Vagina (tissue), 2 donors: ENCODE measurements at places on chromosomes 12 and 14. TPM values are rescaled to one million over a fixed set of nuclear protein-coding genes. Genes with fewer than 3 reads are reported as not detected.

AQP6 gene
- total RNA-seq: not detected

GUCY2C gene
- total RNA-seq: 0.74 TPM

GRCh38 chr12:96543-96942, 30.0 kb downstream of the IQSEC3 start:
- peaks cover 12% of the 10 kb centered on the region for H3K4me1 ChIP-seq
- no peaks in the 10 kb centered on the region for H3K27me3 ChIP-seq
- H3K27ac ChIP-seq: no peak overlapping the region
- no peaks in the 10 kb centered on the region for H3K36me3 ChIP-seq

NOVA1 gene
- total RNA-seq: 35.1 TPM

PLEKHG7 gene
- total RNA-seq: not detected

DNA sequence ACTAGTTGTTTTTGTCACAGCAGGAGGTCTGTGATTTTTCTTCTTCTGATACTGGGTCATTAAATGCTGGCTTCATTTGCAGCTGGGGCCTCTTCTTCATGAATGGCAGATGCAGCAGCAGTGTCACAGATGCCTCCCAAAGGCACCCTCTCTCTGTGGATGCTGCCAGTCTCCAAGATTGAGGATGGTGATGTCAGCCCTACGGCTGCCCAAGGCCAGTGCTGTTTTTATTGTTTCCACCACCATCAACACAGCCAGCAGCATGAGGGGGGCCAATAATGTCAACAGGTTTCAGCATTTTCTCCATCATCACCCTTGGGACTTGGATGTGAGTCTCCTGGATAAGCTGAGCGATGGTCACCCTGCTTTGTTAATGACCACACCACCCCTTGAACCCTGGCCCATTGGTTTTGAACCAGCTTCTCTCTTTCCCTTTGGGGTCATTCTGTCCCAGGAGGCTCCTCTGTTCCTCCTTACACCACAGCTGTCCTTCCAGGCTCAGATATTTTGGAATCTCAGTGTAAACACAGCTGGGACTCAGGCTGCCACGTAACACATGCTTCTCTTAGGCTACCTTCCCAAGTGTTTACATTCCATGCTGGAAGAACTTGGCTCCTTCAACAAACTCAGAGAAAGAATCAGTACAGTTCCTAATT, 151.7 kb upstream of the DDHD1 start:
- H3K4me3 ChIP-seq: no peak overlapping the region
- no peaks in the 10 kb centered on the region for H3K36me3 ChIP-seq
- H3K27me3 ChIP-seq: no peaks in the 10 kb centered on the region

GRCh38 chr14:93073910-93074769, 41.6 kb downstream of the ITPK1 start:
- peak overlapping the region; percentile 80 for H3K27ac ChIP-seq
- H3K27me3 ChIP-seq: no peaks in the 10 kb centered on the region
- no peaks in the 10 kb centered on the region for H3K36me3 ChIP-seq
- peaks cover 62% of the 10 kb centered on the region for H3K4me1 ChIP-seq
- DNase-seq: no peak

- DNase-seq: no peak
- H3K4me1 ChIP-seq: peaks cover 6% of the 10 kb centered on the region
- H3K4me3 ChIP-seq: no peak overlapping the region
- H3K27ac ChIP-seq: no peak overlapping the region
- H3K36me3 ChIP-seq: no peaks in the 10 kb centered on the region
- H3K27me3 ChIP-seq: no peaks in the 10 kb centered on the region
Observed at GRCh38 chr14:73392329-73393257, 65.8 kb downstream of the NUMB start.

DNA sequence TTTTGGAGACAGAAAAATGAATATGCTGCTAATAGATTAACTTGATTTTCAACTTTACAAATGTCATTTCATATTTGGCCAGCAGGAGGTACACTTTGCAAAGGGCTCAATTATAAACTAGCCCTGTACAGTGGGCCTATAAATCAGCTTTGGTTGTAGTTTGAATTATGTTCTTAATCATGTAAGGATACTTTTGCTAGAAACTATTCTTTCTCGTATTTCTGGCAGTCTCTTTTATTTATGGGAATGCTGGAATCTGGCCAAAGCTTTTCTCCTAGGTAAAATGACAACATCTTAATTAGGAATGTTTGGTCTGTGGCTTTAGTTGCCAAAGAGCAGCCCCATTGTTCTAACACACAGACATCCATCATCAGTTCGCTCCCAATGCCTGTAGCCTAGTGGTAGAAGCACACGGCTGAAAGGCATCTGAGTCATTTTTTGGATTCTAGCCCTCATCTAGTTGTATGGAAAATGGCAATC, 1322.3 kb upstream of the SEL1L start:
- H3K36me3 ChIP-seq: no peaks in the 10 kb centered on the region
- no peaks in the 10 kb centered on the region for H3K27me3 ChIP-seq
- H3K27ac ChIP-seq: no peak overlapping the region

EXD2 gene
- total RNA-seq: 14.5 TPM

DNA sequence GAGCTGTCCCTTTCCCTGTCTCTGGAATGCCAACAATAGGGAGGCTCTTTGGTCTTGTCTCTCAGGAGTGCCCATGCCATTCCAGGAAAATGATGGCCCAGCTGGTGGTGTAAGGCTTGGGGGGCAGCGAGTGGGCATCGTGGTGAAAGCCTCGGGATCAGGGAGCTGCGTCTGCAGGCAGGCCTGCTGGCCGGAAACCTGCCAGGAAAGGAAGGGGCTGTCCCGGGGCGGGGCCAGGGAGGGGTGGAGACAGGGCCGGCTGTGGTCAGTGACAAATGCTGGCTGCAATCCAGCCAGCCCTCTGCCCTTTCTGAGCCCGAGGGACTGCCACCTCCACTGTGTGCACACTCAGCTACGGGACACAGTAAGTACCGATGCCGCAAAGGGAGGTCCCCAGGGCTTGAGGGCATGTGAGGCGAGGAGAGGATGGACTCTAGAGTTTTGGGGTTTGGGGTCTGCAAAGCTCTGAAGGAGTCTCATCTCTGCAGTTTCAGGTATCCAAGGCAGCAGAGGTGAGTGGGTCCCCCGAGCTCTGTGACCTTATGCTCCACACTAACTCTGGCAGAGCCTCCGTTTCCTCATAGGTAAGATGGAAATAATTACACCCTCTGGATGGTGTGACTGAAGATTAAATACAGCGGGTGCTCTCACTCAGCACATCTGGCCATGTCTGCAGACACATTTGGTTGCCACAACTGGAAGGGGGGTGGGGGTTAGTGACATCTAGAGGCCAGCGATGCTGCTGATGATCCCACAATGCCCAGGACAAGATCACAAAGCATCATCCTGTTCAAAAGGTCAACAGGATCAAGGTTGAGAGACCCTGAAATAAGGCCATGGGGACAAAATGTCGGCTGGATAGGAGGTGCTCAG, at the start of gene SERPINA5:
SERPINA5 (plus strand) TSS at position 300 of the 873 bp plus-strand sequence. CDS start 5,937 bp downstream, outside the sequence.
- H3K4me3 ChIP-seq: no peak within 1 kb of the TSS
- H3K36me3 ChIP-seq: no peaks in the 10 kb centered on the region
- peak within 1 kb of the TSS; percentile 17 for H3K27ac ChIP-seq
- no peak for DNase-seq

GRCh38 chr12:57614948-57615500, 3.8 kb downstream of the ARHGEF25 start:
- no peaks in the 10 kb centered on the region for H3K36me3 ChIP-seq
- H3K27ac ChIP-seq: no peak overlapping the region
- DNase-seq: no peak
- H3K27me3 ChIP-seq: no peaks in the 10 kb centered on the region
- H3K4me3 ChIP-seq: no peak overlapping the region
- peaks cover 20% of the 10 kb centered on the region for H3K4me1 ChIP-seq

AKAP6 gene
- 3.9 TPM for total RNA-seq

SPX gene
- not detected for total RNA-seq

EMP1 gene
- total RNA-seq: 675 TPM

DNA sequence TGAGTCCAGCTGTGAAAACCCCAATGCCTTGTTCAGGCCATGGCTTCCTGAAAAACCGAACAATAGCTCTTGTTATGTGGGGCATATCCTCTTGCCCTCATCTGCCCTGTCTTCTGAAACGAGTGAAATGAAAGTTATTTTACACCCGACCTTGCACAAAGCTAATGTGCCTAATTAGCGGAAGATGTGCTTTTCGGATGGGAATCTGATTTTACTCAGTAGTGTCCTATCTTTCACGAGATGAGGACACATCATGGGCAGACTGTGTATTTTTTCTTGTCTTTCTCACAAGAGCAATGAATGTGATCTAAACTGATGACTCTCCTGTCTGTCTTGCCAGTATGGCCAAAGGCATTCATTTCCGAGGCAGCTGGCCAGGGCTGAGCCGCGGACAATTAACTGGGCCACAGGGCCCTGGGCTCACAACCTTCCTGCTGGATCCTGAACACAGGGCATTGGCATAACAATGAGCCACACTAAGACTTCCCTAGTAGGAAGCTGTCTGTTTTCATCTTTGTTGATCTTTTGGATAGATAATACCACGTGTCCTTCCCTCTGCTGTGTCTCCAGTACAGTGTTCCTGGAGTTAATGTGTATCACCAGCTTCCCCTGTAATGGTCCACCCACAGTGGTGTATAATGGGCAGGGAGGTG, 86.0 kb upstream of the HIF1A start:
- no peak for DNase-seq
- H3K36me3 ChIP-seq: no peaks in the 10 kb centered on the region
- H3K27ac ChIP-seq: peak overlapping the region; percentile 7
- H3K4me3 ChIP-seq: no peak overlapping the region
- no peaks in the 10 kb centered on the region for H3K27me3 ChIP-seq

GRCh38 chr12:67998379-67998778, 9.1 kb downstream of the IFNG-AS1 start:
- no peaks in the 10 kb centered on the region for H3K4me1 ChIP-seq
- no peaks in the 10 kb centered on the region for H3K36me3 ChIP-seq
- no peak overlapping the region for H3K27ac ChIP-seq
- H3K27me3 ChIP-seq: no peaks in the 10 kb centered on the region
- H3K4me3 ChIP-seq: no peak overlapping the region

GRCh38 chr12:79557690-79558315, 133.0 kb downstream of the PAWR start:
- no peak overlapping the region for H3K4me3 ChIP-seq
- H3K27ac ChIP-seq: peak overlapping the region; percentile 63
- H3K27me3 ChIP-seq: no peaks in the 10 kb centered on the region
- H3K36me3 ChIP-seq: no peaks in the 10 kb centered on the region

CLEC1A gene
- 2.2 TPM for total RNA-seq

PHETA1 gene
- 5.6 TPM for total RNA-seq

GRCh38 chr12:47547077-47547476, 158.8 kb downstream of the RPAP3 start:
- no peaks in the 10 kb centered on the region for H3K27me3 ChIP-seq
- no peak for DNase-seq

DNA sequence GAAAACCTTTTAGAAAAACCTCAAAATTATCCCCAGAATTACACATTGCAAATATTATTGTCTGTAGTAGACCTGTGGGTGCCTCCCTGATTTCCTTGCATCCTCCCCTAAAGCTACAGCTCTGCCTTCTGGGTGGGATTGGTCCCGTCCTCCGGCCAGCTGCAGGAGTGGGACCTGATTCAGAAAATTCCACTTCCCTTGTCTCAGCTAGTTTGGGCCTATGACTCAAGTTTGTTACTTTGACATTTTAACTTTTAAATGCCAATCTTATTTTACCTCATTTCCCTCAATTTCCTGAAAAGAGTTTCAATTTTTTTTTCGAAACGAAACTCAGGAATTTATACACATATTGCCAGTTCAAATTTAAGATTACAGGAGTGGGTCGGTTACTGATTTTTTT, 13.2 kb upstream of the SLC41A2 start:
- no peaks in the 10 kb centered on the region for H3K36me3 ChIP-seq
- no peak overlapping the region for H3K27ac ChIP-seq
- no peaks in the 10 kb centered on the region for H3K27me3 ChIP-seq
- no peak overlapping the region for H3K4me3 ChIP-seq
- no peaks in the 10 kb centered on the region for H3K4me1 ChIP-seq

DNA sequence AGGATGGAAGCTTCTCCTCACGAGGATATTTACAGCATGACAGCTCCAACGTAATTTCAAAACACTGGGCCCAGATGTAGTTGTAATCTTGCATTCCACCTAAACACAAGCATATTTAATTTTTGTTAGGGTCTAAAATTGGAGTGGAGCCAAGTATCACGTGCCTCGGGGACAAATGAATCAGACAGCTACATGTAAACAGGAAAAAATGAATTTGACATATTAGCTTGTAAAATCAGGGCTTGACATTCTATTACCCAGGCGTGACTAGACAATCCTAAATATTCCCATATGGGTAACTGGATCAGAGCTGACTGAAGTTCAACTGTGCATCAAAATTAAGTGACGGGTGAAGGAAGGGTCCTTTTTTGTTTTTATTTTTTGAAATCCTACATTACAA, 59.0 kb downstream of the MDM2 start:
- no peaks in the 10 kb centered on the region for H3K27me3 ChIP-seq
- no peak overlapping the region for H3K27ac ChIP-seq
- no peak overlapping the region for H3K4me3 ChIP-seq
- no peak for DNase-seq

GRCh38 chr12:47858511-47859266, 39.0 kb upstream of the HDAC7 start:
- peaks cover 17% of the 10 kb centered on the region for H3K4me1 ChIP-seq
- H3K4me3 ChIP-seq: no peak overlapping the region
- no peak for DNase-seq
- H3K27me3 ChIP-seq: no peaks in the 10 kb centered on the region
- H3K36me3 ChIP-seq: no peaks in the 10 kb centered on the region

OAS2 gene
- total RNA-seq: 14.0 TPM

TAPBPL gene
- total RNA-seq: 21.1 TPM

GRCh38 chr12:87953256-87953860, 75.8 kb downstream of the C12orf50 start:
- no peak overlapping the region for H3K27ac ChIP-seq
- no peaks in the 10 kb centered on the region for H3K27me3 ChIP-seq
- H3K4me1 ChIP-seq: no peaks in the 10 kb centered on the region
- no peak for DNase-seq
- no peak overlapping the region for H3K4me3 ChIP-seq

BCL2L2 gene
- total RNA-seq: 31.7 TPM

DNA sequence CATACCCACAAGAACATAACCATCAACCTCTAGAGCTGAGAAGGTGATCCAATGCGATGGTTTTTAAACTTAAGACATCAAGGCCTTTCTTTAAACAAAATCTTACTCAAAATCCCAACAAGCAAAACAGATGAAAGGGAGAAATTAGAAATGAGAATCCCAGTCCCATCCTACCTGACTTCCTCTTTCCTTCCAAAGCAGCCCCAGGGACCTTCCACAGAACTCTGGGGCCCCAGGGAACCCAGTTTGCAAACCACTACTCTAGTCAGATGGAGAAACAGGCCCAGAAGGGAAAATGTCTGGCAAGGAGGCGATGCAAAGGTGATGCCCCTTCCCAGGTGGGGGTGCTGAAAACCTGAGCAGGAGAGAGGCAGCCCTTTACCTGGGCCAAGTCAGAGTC, 29.0 kb upstream of the CMKLR1 start:
- no peak for DNase-seq
- H3K4me1 ChIP-seq: no peaks in the 10 kb centered on the region
- no peak overlapping the region for H3K27ac ChIP-seq
- H3K4me3 ChIP-seq: no peak overlapping the region

TMEM253 gene
- not detected for total RNA-seq

DNA sequence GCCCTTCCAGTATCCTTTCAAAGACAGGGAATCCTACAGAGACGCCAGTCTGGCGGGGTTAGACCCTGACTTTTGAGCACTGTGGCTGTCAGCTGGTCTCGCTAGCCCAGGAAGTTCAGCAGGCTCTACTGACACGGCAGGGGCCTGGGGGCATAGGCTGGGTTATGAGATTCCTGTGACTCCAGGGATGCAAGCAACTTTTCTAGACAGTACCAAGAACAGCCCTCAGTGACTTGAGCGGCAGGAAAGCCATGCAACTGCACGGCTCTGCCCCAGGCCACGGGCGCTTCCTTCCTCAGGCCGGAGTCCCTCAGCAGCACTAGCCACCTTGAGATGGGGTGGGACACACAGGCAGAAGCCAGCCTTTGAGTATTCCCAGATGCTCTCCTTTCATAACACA, 5.1 kb upstream of the SIVA1 start:
- DNase-seq: no peak
- H3K27me3 ChIP-seq: no peaks in the 10 kb centered on the region
- H3K27ac ChIP-seq: peak overlapping the region; percentile 78
- no peak overlapping the region for H3K4me3 ChIP-seq
- H3K4me1 ChIP-seq: peaks cover 45% of the 10 kb centered on the region
